ENCODE measurements at places on chromosomes 2 and 18.

GRCh38 chr18:79432376-79433120, 36.8 kb downstream of the NFATC1 start:
- no peak for DNase-seq

- DNase-seq = no peak
Measured at GRCh38 chr2:203705178-203705577, 1.3 kb upstream of the CD28 start.

DNA sequence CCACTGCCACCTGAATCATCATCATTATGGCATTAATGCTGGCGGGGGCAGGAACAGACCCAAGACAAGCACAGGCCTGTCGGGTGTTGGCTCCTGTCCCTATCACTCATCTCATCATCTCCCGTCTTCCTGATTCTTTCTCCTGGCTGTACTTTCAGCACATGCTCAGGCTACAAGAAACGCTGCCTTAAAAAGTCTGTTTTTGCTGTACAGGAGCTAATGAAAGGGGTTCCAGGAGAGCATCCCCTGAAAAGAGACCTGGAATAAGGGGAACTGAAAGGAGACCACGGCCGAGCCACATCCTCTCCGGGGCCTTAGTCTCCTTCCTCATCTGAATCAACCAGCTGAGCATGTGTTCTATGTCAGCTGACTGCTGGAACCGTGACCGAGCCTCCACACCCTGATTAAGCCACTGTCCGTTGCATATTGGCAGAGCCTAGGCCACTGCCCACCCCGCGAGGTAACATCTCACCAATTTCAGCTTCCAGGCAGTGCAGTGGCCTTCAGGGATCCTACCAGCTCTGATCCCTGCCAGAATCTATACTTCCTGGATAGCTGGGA, 62.6 kb downstream of the DNMT3A start:
- DNase-seq = no peak

DNA sequence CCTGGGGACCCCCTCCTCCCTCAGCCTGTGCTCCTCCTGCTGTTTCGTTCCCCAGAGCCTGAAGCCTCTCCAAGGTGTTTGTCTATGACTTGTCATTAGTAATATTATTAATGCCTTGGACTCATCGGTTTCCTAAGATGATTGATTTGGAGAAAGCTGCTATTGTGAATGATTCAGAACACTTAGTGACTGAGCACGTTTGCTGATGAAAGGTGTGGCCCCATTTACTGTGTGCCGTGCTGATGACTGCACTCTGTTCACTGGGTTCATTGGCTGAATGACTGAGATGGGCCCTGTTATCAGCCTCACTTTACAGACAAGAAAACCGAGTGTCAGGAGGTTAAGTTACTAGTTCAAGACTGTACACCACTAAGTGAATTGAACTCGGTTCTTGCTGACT, 111.4 kb downstream of the SPP2 start:
- no peak for DNase-seq

DNA sequence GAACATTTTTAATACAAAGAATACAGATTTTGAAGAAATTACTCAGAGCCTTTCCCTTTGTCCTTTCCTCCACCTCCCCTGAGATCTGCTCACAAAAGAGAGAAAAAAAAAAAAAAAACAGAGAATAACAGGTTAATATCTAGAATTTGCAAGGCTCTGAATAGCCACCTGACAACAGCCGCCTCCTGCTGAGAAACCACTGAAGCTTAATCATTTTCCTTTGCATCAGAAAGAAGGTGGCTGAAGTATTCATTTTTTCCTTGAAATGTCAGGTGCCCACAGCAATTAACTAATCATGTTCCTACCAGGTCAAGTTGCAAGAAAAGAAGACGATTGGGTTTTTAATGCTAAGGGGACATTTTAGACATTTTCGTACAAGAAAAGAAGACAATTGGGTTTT, 21.2 kb downstream of the CNTNAP5 start:
- no peak for DNase-seq

DNA sequence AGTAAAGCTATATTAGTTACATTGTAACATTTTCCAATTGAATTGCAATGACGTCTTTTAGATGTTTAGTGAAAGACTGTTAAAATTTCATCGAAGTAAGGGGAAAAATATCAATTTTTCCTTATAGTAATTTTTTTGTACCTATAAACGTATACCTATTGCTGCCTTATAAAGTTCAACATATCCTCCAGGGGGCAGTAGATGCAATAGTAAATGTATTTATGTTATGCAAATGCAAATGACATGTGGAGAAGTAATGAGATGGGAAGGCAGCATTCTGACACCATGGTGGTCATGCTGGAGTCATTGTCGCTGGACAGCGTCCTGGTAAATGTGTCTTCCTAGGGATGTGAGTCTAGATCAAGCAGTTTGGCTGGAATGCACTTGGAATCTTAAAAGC, 38.7 kb downstream of the MSTN start:
- DNase-seq = no peak

DNA sequence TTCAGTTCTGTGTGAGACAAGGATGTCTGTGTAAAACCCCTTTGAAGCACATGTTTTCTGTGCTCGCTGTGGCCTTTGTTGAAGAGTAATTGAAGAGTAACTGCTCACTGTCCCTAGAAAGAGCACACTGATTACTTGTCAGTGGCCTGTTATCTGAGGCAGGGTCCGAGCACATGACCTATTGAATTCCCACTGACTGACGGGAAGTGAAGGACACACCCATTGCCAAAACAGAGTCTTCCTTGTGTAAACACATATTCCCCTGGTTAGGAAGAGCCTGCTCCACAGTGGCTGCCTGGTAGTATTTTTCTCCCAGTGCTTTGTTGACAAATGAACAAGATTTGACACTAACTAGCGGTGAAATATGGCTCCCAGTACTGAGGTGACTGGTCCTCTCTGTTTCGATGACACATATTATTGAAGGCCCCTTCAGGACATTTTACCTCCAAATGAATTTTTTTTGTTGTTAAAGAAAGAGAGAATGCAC, 148.5 kb upstream of the GYPC start:
- no peak for DNase-seq

- DNase-seq = no peak
Measured at GRCh38 chr2:236824836-236825235, 255.2 kb downstream of the ACKR3 start.

GRCh38 chr2:11032396-11032795, 120.7 kb downstream of the KCNF1 start:
- DNase-seq = no peak

DNA sequence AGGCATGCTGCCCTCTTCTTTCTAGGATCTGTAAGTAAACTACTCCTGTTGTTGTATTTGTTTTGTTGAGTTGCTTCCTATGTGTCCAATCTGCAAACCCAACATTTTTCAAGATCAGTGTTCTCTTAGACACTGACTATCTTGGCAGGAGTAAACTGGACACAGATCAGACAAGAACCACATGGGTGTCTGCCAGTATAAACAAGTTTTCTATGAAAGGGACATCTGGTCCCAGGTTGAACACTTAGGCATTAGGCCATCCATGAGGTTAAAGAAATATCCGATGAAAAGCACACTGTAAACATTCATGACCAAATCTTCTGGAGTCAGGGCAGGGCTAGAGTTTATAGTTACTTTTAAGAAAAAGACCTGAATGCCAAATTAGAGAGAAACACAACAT, 441.8 kb downstream of the NYAP2 start:
- no peak for DNase-seq

- DNase-seq = no peak
Measured at GRCh38 chr2:173414823-173415322, 60.2 kb downstream of the CDCA7 start.

- no peak for DNase-seq
Measured at GRCh38 chr2:222232372-222232771, 66.4 kb downstream of the PAX3 start.

DNA sequence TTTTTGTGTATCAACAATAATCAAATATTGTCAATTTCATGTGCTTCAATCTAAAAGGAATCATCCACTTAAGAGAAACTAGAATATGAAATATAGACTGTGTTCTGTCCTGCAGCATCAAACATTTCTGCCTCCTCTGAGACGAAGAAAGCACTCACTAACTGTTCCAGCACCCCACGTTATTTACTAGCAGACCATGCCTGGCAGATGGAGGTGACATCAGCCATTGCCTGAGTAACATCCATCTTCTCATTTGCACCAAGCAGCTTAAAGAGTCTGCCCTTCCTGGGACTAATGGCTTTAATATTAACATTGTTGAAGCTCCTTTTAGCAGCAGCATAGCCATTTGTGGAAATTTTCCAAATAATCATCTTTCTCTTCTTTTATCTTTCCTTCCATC, 25.7 kb downstream of the SGPP2 start:
- no peak for DNase-seq

Measured in T-helper 2 cell (primary cell).